ENCODE measurements at places on chromosomes 11 and 22.

- DNase-seq, result no peak
Measured at GRCh38 chr11:125166764-125167291, 2.3 kb downstream of the PKNOX2 start.

DNA sequence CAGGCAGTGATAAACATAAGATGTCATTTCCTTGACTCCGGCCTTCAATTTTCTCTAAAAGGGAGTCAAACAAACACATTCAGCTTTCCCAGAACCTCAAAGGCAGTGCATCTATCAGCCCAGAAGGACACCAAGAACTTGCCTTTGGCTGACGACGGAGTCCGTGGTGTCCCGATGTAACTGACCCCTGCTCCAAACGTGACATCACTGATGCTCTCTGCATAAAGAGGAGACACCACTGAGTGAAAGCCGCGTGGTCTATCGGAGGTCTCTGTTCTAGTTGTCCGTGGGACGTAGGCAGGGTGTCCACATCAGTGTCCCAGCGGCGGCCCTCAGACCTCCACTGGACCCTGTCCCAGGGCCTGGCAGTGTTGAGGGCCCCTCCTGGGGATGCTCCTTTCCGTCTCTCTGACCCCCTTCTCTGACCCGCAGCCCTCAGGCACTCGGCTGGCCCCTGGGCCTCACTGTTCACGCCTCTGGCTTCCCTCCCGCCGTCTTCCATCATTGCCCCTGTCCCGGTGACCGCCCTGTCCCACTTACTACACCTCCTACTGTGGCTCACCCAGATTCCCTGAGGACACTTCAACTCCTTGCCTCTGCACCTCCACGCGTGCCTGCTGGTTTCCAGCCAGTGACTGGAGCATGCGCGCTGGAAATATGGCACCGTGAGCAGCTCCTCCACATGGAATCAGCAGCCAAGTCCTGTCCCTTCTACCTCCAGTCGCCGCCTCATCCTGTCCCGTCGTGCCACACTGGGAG lies 70.4 kb downstream of the NCAPD3 start:
- no peak for DNase-seq

- DNase-seq, result no peak
Measured at GRCh38 chr11:101046947-101047346, 82.7 kb downstream of the PGR start.

DNA sequence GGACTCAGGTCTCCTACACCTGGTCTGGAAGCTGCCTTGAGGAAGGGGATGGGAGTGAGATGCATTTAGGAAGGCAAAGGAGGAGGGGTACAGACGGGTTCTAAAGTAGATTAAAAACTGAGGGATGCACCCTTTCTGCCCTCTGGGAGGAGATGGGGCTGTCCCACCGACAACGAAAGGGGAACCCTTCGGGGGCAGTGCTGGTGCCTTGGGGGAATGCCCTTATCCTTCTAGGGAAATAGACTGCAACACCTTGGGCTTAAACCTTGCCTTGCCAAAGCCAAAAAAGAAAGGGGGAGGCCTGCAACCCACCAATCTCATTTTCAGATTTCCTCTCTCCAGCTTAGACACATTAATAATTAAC lies 89.8 kb downstream of the PLEKHA7 start:
- no peak for DNase-seq

DNA sequence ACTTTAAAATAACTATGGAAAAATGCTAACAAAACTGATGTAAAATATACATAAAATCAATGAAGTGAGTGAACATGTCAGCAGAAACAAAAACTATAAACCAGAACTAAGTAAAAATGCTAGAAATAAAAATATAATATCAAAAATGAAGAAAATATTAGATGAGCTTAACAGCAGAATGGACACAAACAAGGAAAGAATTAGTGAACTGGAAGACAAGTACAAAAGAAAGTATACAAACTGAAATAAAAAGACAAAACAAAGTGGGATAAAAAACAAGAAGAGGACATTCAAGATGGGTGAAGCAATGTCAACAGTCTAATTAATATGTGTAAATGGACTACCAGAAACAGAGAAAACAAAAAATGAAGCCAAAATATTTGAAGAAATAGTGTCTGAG lies 339.2 kb downstream of the NXPE2 start:
- no peak for DNase-seq

DNA sequence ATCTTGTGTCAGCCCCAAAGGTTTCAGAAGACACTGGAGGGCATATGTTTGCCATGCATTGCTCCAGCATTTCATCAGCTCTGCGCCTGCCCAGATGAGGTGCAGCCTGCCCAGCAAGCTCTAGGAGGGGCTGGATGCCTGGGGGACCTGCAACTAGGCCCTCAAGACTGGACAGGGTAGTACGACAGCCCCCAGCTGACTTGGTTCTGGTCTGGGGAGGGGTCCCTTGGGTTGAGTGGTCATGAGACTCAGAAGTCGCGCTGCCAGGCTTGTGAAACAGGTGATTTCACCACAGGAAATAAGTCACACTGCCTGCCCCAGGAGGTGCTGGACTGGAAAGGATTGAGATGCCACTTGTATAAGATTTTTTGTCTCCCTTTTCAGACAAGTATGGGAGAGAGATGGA lies 23.4 kb downstream of the TPBGL start:
- DNase-seq, result no peak

DNA sequence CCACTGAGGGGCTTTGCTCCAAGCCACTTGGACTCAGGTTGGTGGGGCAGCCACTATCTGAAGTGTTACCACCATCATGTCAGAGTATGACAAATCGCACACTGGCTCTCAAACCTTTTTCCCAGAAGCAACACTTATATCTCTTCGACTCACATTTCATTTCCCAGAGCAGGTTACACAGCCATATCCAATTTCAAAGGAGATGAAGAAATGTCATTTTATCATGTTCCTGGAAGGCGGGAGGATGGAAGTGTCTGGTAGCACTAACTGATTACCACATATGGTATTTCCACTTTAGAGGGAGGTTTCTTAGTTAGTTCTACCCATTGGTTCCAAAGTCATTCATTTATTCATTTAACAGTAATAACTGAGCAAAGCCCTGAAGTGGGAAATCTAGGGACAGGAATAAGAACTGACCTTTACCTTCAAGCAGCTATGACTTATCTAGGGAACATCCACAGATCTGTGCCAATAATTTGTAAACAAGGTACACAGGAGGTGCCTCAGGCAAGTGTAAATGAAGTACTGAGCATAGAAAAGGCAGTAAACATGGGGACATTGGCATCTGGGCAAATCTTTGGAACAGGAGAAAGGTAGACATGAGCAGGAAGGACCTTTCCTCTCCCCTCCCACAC lies 54.9 kb upstream of the LRRC55 start:
- no peak for DNase-seq

DNA sequence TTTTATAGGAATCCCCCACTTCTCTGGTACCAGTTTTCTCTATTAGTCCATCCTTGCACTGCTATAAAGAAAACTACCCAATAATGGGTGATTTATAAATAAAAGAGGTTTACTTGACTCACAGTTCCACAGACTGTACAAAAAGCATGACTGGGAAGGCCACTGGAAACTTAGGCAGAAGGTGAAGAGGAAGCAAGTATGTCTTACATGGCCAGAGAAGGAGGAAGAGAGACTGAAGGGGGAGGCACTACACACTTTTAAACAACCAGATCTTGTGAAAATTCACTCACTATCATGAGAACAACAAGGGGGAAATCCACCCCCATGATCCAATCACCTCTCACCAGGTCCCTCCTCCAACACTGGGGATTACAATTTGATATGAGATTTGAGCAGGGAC lies 68.9 kb upstream of the GNAZ start:
- DNase-seq, result no peak

- no peak for DNase-seq
Measured at GRCh38 chr22:24421428-24421931, 5.9 kb upstream of the ADORA2A start.

DNA sequence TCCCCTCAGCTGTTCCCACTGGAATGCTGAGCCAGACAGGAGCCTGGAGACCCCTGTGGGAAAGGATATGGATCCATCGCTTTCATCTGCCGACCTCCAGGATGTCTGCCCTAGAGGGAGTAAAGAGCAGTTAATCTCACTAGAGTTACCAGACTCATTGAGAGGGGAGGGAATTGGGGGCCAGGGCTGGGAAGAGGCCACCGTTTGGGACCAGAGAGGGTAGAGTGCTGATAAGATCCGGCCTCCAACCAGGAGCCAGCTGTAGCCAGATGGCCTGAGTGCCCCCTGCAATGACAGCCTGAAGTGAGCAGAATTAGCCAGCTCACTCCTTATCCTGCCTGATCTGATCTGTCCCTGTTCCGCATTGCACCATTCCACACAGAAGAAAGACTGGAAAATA lies 3.7 kb upstream of the APLNR start:
- DNase-seq, result no peak

GRCh38 chr11:57735619-57736298 lies 5.5 kb upstream of the SELENOH start:
- DNase-seq, result no peak

DNA sequence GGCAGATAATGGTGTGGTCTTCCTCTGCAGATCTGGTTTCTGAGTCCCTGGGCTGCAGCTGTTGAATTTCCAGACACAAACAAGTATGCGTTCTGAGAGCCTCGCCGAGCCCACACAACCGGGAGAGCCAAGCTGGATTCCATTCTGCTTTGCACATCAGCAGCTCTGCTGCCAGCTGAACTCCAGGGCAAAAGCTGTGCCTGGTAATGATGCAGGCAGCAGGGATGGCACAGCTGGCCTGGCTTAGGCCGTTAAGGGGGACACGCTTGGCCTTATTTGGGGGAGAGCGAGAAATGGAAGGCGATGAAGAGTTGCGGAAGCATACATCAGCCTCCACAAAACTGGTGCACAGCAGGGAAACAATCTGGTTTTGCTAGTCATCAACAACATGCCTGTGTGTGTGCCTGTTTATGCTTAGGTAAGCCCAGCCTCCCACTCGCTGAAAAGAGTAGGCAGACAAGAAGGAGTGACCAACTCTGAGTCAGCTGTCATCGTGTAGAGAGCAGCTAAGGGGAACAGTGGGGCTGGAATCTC lies 25.1 kb downstream of the ADAMTS8 start:
- no peak for DNase-seq

DNA sequence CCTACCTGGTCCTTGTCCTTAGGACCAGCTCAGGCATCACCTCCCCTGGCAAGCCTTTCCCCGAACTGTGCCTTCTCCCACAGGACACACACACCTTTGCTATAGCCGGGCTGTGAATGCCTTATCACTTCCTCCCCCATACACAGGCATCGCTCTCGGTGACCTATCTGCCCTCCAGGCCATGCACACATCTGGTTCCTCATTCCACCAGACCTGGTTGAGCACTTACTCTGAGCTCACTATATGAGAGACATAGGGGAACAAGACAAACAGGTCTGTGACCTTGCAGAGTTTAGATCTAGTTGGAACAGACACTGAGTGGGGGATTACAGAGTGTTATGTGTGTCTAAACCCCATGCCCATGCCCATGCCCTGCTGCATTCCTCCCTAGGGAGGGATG lies 3.1 kb upstream of the BCR start:
- no peak for DNase-seq

GRCh38 chr22:31556627-31557203 lies 60.4 kb downstream of the SFI1 start:
- no peak for DNase-seq

DNA sequence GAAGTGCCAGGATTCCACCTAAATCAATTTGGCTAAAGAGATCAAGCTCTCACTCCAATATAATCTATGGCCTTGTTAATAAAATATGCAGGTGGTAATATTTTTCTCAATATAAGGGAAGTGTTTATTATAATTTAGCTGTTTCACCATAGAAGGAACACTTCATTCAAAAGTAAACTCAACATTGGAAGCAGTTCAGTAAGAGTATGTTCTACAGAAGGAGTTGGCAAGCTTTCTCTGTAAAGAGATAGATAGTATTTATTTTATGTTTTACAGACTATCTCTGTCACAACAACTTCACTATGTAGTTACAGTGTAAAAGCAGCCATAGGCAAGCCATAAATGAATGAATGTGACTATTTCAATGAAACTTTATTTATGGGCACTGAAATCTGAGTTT lies 313.6 kb upstream of the ANO3 start:
- no peak for DNase-seq

- no peak for DNase-seq
Measured at GRCh38 chr22:48851933-48852549, 975.6 kb downstream of the BRD1 start.

DNA sequence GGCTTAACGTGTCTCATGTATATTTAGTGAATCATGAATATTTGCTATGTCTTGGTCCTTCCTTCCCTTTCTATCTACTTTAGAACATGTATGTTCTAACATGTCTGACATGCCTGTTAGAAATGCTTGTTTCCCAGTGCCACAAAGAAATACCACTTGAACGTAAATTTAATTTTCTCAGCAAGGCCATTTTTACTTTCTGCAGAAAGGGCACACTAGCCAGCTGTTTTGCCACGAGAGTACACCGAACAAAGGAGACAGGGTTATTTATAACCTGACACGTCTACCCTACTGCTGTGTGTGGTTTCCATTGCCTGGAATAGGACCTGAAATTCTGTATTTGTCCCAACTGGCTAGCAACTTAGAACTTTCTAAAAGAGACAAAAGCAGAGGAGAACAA lies 7.4 kb upstream of the ZBTB44 start:
- DNase-seq, result no peak

DNA sequence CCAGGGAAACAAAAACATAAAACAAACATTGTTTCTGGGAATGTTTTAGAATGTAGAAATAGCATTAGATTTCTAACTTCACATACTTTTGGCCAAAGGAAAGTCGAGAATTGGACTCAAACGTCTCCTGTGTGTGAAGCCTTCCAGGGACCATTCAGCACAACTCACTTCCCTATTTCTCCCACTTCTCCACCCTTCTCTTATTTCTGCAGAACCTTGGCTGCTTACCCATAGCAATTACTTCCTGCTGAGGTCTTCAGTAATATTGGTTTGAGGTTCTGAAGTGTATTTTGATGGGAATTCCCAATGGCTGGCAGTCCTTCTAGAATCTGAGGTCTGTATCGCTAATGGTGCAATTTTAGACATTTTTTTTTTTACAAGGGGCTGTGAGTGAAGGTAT lies 158.3 kb upstream of the SNX19 start:
- DNase-seq, result no peak

- DNase-seq, result no peak
Measured at GRCh38 chr11:70307176-70307575, 36.7 kb downstream of the PPFIA1 start.

DNA sequence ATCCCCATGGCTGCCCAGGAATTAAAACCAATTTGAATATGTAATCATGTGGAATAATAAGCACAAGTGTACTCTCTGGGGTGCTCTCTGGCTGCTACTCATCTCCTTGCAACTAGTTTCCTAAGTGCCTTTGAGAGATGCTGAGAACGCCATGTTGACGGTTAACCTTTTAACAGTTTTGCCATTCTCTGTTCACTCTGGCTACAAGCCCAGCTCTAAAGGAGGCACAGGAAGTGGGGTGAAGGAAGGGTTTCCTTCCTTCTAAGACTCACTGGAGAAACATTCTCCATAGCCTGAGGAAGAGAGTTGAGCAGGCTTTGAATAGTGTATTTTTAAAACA lies 122.0 kb upstream of the ZC3H12C start:
- DNase-seq, result no peak

All from stimulated activated CD4-positive, alpha-beta T cell treated with anti-CD3 and anti-CD28 coated beads, Interleukin-4, amount 100 ng/mL, for 48 hours (primary cell).